ENCODE measurements at places on chromosomes 3 and 15.

DNA sequence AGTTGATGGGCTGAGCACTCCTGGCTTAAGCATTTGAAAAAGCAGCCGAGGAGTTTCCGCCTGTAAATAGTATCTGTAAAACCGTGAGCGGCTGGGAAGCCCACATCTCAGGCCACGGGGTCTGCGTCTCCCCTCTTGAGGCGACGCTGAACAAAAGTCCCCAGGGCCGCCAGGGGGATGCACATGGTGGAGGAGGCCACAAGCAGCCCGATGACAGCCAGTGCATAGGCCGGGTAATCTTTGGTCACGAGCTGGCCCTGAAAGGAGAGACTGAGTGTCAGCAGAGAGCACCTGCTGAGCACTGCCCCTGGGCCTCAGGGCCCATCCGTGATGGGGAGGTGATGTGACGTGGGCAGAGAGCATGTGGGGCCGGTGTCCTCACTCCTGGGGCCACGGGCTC, 37.5 kb downstream of the SLC6A20 start:
- no peak for DNase-seq

GRCh38 chr3:119146578-119147375, 812 bp downstream of the TEX55 start:
- DNase-seq: no peak

DNA sequence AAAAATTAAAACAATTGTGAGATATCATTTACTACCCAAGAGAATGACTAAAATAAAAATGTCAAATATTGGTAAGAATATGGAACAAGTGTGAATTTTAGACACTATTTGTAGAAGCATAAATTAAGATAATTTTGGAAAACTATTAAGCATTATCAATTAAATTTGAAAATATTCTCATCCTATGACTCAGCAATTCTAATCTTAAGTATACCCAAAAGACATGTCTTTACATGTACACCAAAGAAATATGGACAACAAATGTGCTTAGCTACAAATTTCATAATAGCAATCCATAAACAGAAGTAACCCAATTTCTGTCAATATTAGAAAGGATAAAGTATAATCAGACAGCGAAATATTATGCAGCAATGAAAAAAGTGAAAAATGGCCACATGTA, 1032.2 kb upstream of the SEMA6D start:
- DNase-seq: no peak

GRCh38 chr15:48061605-48062004, 59.2 kb upstream of the SLC24A5 start:
- no peak for DNase-seq

- no peak for DNase-seq
Measured at GRCh38 chr15:30924353-30924752, 20.6 kb downstream of the FAN1 start.

DNA sequence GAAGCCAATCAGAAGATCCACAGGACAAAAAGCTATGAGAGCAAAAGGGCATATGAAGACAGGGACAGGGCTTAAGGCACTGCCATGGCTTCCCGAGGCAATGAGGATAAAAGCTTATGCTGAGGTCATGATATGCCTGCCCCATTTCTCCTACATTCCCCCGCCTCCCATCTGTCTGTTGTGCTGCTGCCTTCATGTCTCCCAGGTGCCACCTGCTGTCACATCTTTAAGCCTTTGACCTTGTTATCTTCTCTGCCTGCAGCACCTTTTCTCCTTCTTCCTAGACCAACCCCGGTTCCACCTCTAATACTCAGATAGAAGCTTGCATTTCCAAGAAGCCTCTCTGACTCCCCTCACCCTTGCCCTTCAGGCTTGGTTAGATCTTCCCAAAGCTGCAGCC, 213.8 kb downstream of the ARRDC4 start:
- no peak for DNase-seq

GRCh38 chr3:190825386-190826016, 37.0 kb downstream of the GMNC start:
- DNase-seq: no peak

GRCh38 chr3:112061152-112061551, 25.0 kb upstream of the C3orf52 start:
- no peak for DNase-seq

- DNase-seq: no peak
Measured at GRCh38 chr3:120198305-120198878, 86.6 kb downstream of the GPR156 start.

GRCh38 chr15:85464471-85464870, 84.1 kb downstream of the AKAP13 start:
- DNase-seq: no peak

DNA sequence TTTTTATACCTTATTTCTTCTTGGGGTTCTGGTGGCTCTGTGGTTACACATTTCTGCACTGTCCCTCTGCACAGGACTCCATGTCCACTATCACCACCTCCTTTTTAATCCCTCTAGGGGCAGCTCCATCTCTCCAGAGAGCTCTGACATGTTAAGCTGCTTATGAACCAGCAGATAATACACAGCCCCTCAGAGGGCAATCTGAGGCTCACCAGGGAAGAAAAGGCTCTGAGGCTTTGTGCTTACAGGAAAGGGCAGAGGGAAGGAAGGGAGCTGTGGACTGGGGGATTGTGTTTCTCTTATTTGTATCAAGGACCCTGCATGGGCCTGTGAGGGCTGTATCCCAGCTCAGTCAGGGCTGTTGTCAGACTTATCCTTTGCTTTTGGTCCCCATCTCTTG, 164.5 kb downstream of the EPHB1 start:
- no peak for DNase-seq

- DNase-seq: no peak
Measured at GRCh38 chr15:52856286-52856685, 66.2 kb upstream of the ONECUT1 start.
